ENCODE measurements at places on chromosomes 5 and 9.
A peak's percentile ranks its signal among the peaks of the same experiment; 100 is the strongest.

DNA sequence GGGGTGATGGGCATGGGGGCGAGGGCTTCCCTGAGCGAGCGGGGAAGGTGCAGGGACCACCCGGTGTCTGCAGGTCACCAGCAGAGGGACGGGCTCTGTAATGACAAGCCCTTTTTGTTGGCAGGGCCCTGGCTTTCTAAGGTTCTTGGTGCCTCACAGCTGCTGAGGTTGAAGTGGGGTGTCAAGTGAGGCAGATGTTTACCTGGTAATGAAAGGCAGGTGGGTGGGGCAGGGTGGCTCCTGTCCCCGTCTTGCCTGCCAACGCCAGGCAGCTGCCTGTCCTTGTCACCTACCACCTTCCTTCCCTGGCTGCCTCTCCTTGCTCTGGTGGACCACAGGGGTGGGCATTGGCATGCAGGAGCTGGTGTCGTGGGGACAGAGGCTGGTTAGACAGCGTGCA is 41.0 kb upstream of the SEMA4D start:
- DNase-seq: no peak

GRCh38 chr9:35844628-35845270 is 15.7 kb downstream of the TMEM8B start:
- no peak for DNase-seq

- no peak for DNase-seq
Measured at GRCh38 chr5:144195448-144195847, 24.8 kb downstream of the KCTD16 start.

GRCh38 chr5:126927429-126927828 is 102.9 kb downstream of the MARCHF3 start:
- no peak for DNase-seq

- no peak for DNase-seq
Measured at GRCh38 chr5:154138701-154139100, 51.8 kb upstream of the GALNT10 start.

DNA sequence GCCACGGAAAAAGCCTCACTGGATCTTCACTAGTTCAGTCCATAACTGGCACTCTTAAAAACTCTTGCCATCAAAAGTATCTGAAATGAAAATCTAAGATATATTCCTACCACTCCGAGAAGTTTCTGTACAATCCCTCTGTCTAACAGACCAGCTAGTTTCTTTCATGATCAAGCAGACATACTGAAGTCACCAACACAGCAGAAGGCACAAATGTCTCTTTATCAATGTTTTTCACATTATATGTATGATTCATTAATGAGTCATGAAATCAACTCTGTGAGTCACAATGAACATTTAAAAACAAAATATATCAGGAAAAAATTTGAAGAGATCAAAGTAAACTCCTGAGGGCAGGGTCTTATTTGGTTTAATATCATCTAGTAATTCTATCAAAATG is 50.8 kb downstream of the F2R start:
- DNase-seq: no peak

DNA sequence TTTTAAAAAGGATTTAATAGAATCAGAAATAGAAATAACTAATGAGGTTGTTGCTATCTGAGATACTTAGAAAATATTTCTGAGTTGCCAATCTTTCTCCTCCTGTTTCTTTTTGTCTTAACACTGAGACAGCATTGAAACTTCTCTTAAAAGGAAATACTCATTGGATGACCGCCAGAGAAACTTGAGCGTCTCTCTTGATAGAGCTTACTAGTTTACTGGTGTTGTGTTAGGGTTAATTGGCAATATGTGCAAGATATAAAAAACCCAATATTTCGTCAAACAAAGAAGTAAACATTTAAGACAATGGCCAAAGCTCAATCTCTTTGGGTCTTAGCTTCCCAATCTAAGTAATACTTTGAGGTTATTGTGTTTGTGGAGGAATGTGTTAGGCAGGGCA is 176.4 kb upstream of the CHD1 start:
- DNase-seq: no peak

DNA sequence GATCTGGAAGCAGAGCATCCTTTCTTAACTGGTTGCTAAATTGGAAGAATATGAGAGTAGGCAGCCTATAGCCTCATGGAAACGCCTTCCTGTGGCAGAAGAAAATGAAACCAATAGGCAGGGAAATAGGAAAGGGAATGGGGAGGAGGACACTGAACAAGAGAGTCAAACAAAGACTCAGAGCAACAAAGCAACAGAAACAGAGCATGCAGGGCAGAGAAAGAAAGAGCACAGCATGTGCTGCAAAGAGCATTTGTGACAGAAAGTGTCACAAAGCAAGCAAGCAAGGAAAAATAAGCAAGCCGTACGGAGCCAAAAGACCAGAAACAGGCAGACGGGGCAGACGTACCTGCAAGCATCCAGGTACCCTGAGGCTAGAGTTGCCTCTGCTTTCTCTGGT is 123.1 kb downstream of the RAPGEF6 start:
- no peak for DNase-seq

GRCh38 chr9:107715740-107716139 is 226.2 kb upstream of the KLF4 start:
- DNase-seq: no peak

DNA sequence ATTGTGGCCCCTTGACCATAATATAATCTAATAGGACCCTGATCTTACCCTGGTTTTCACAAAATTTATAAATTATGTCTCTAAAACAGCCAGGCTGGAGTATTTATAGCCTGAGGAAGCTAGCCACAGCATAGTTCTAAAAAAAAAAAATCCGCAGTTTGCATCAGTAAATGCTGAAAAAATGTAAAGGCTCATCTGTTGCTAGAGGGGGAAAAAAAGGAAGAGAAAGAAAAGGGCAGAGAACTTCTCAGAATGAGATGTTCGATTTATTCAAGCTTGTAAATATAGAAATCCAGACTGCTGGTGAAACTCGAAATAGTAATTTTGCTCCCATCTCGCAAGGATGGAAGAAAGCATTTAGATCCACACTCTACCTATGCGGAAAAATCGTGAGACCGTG is 467.5 kb downstream of the NTRK2 start:
- DNase-seq: no peak

GRCh38 chr9:109498195-109499092 is at the start of gene PTPN3:
Gene PTPN3 (minus strand): TSS chr9:109498307. CDS start chr9:109463434, 34,873 bp downstream.
- DNase-seq: no peak

- no peak for DNase-seq
Measured at GRCh38 chr9:85508616-85509015, 233.1 kb downstream of the AGTPBP1 start.

- no peak for DNase-seq
Measured at GRCh38 chr5:425714-426113, 17.3 kb upstream of the EXOC3 start.

DNA sequence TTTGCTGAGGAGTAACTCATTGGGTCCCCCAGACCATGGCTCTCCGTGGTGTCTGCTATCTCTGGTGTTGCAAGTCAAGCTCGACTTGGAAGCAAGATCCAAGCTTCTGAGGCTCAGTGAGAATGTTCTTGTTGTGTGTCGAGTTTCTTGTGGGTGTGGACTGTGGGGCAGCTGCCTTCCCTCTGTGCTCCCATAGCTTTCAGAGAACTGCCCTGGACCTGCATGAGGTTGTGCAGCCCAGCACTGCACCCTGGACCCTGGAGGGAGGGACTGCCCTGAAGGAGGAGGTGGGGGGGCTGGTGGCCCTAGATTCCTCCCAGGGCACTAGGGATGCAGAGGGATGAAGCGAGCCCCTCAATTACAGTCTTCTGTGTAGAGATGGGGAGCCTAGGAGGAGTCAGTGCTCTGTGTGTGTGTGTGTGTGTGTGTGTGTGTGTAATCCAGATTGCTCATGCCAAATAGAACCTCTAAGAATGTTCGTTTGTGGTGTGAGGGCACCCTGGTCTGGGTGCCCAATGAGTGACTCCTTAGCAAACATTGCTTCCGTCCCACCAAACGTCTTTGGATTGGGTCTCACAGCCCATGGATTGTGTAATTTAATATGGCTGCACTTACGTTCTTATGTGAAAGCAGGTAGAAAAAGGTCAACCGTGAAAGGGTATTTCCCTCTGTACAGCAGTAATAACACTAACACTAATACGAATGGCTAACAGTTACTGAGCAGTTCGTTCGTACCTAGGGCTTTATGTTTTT is 143.3 kb upstream of the LMX1B start:
- DNase-seq: peak; percentile 67

Data from stimulated activated naive CD8-positive, alpha-beta T cell treated with anti-CD3 and anti-CD28 coated beads, Interleukin-15, amount 100 ng/mL, for 72 hours (primary cell).